ENCODE measurements at places on chromosomes 3 and 15. TPM values are rescaled to one million over a fixed set of nuclear protein-coding genes. Genes with fewer than 3 reads are reported as not detected.

The HDC gene
- 2.1 TPM for total RNA-seq

The SPINT1 gene
- total RNA-seq = under 0.01 TPM

The ATP13A5 gene
- not detected for total RNA-seq

The CASR gene
- not detected for total RNA-seq

The MNS1 gene
- 0.52 TPM for total RNA-seq

The C3orf80 gene
- total RNA-seq = not detected

The SLC28A2 gene
- not detected for total RNA-seq

The RLBP1 gene
- total RNA-seq = 0.52 TPM

The CACNA1D gene
- 5.7 TPM for total RNA-seq

The CNTN6 gene
- 2.1 TPM for total RNA-seq

The MED12L gene
- total RNA-seq = 8.9 TPM

The SAXO2 gene
- total RNA-seq = 0.52 TPM

The CX3CR1 gene
- 3.1 TPM for total RNA-seq
